Glutamatergic neuron (in vitro differentiated cells): ENCODE measurements at places on chromosomes 2 and 18. TPM values are rescaled to one million over a fixed set of nuclear protein-coding genes. Genes with fewer than 3 reads are reported as not detected.

The LINC00305 gene
- total RNA-seq, result not detected

The SLC11A1 gene
- not detected for total RNA-seq

The NEURL3 gene
- total RNA-seq, result not detected

The RIT2 gene
- total RNA-seq, result not detected

The CXCR4 gene
- total RNA-seq, result 215 TPM

The PLEKHB2 gene
- total RNA-seq, result 42.4 TPM

The ONECUT2 gene
- 230 TPM for total RNA-seq

The CYS1 gene
- not detected for total RNA-seq

The TBC1D8 gene
- 14.6 TPM for total RNA-seq
